ENCODE measurements at places on chromosomes 1 and 21.

DNA sequence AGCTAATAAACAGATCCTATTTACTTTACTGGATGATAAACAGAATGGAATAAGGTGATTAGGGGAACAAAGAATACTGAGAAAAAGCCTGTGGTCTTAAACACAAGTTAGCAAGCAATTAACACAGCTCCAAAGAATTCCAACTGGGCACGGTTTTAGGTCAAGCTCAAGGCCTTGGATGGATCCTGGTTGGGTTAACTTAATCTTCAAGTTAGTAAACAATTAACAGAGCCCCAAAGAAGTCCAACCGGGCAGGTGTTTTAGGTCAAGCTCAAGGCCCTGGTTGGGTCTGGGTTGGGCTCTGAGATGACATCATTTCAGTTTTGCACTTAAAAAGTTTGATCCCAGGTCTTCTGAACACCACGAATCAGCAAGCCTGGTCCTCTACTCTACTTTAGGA, 1086.3 kb upstream of the TMPRSS15 start:
- no peak for DNase-seq

- no peak for DNase-seq
Measured at GRCh38 chr1:94416901-94417727, 1.1 kb upstream of the ABCD3 start.

- DNase-seq, result no peak
Measured at GRCh38 chr1:94071391-94071790, 49.6 kb downstream of the ABCA4 start.

DNA sequence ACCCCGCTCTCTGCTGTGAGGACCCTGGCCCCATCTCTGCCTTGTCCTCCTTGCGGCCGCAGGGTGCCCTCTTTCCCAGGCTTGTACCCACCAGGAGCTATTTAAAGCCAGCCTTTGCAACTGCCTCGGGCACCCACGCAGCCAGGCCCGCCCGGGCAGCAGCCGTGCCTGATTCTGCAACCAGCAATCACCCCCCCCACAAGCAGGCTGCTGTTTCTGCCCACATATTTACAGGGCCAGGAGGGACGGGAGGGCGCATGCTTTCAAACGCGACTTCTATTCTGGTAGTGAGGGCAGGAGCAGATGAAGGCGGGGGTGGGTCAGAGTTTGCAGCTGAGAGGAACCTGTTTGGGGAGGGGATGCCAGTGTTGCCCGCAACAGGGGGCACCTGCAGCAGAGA, 13.6 kb downstream of the GABRD start:
- DNase-seq, result no peak

DNA sequence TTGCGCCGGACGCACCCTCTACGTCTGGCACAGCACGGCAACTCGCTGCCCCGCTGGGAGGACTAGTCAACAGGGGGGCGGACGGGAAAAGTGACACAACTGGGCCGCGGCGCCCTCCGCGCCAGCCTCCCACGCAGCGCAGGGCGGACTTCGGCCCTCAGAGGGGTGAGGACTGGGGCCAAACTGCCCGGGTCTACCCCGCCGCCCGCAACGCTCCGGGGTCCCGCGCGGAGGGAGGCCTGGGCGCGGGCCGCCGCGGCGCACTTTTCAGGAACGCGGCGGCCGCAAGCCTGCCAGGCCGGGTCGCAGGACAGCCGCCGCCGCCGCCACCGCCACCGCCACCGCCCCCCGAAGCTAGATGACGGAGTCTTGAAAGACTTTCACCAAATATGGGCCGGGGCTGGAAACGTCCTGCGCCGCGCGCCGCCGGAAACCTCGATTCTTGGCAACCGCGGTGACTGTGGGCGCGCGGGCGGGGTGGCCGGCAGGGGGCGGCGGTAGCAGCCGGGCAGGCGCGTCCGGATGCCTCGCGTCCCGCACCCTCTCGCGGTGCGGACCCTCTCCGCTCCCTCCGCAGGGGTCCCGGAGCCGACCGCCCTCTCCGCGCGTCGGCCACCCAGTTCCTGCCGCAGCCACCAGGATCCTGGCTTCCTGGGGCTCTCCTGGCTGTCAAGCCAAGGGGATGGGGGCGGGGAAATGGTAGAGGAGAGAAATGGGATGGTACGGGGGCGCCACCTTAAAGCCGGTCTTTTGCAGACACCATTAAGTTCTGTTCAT, 3.7 kb upstream of the CCN1 start:
- DNase-seq, result no peak
